ENCODE measurements at places on chromosomes 3 and 15.

- DNase-seq = no peak
Measured at GRCh38 chr3:107242579-107242978, 134.7 kb upstream of the CCDC54 start.

DNA sequence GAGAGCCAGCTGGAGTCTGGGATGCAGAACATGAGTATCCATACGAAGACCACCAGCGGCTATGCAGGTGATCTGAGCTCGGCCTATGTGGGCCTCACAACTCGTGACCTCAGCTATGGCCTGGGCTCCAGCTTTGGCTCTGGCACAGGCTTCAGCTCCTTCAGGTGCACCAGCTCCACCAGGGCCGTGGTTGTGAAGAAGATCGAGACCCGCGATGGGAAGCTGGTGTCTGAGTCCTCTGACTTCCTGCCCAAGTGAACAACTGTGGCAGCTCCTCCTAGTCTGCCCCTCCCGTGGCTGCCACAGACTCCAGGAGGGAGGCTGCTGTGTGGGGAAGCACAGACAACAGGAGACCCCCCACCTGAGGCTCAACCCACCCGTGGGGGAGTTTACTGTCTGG is 3.6 kb upstream of the KPNA4 start:
- no peak for DNase-seq

GRCh38 chr3:66353530-66353929 is 132.7 kb downstream of the SLC25A26 start:
- no peak for DNase-seq

DNA sequence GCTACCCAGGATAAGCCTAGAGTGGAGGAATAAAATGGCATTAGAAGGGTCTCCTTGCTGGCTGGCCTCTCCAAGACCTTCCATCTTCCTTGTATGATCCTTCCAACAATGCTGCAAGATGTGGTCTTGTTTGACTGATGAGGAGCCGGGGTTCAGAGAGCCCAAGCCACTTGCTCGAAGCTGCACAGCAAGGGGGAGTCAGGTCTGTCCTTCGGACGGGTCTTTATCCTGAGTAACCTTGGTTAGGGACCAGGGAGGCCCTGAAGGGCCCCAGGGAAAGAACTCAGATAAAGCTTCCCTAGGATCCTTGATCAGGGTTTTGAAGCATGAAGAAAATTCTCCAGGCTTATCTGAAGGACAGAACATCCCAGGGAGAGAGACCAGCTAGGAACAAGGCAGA is 7.0 kb upstream of the DNAJB8 start:
- DNase-seq = no peak

GRCh38 chr3:196486263-196486662 is 17.3 kb downstream of the RNF168 start:
- no peak for DNase-seq

DNA sequence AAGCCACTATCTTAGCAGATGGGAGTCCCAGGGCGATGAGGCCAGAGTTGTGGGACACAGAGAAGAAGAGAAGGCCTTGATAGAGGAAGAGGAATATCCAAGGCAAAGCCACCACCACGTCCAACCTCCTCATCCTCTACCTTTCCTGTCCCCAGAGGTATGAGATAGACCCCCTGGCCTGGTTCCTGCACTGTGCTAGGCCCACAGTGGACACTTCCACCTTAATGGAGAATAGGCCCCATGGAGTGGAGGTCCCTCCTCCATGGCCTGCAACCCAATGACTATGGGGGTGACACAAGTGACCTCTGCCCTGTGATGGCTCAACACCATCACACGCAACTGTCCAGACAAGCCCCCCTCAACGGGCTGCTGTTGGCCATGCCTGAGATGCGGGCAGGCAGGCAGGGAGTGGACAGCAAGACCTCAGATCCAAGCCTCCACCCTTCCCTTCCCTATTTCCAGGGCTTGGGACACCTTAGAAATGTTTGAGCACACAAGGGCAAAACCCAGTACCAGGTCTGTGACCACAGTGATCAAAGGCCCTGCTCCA is 36.8 kb downstream of the GRAMD2A start:
- no peak for DNase-seq

GRCh38 chr3:45084820-45085816 is 59.0 kb downstream of the CLEC3B start:
- no peak for DNase-seq

Measured in ecto neural progenitor cell (in vitro differentiated cells).